ENCODE measurements at places on chromosomes 2 and 18.

DNA sequence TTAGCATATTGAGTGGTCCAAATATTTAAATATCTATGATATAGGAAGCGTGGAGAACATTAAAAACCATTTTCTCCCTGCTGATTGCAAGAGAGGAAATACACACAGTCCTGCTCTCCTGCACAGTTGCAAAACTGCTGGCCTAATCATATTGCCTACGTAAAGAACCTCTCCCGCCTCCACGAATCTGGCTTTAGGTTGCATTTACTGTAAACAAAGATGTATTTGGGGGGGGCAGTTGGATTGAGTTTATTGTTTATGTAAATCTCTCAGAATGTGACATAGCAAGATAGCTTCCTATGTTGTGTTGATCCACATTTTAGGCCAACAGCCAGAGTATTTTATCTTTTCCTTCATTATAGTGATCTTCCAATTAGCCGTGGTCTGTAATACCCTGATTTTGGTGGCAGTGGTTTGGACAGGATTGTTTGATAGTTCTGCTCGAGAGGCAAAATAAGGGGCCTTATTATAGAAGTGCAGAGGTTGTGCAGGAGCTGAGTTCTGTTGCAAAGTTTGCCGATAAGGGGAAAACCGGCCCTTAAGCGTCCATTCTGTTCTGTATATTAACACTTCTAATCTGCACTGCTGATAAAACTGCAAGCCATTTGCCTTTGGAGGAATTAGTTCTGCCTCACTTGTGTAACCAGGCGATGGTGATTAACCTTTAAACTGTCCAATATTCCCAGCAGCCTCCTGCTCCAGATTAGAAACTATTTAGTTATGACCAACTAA, 101.6 kb upstream of the SIX3 start:
- DNase-seq, result no peak

DNA sequence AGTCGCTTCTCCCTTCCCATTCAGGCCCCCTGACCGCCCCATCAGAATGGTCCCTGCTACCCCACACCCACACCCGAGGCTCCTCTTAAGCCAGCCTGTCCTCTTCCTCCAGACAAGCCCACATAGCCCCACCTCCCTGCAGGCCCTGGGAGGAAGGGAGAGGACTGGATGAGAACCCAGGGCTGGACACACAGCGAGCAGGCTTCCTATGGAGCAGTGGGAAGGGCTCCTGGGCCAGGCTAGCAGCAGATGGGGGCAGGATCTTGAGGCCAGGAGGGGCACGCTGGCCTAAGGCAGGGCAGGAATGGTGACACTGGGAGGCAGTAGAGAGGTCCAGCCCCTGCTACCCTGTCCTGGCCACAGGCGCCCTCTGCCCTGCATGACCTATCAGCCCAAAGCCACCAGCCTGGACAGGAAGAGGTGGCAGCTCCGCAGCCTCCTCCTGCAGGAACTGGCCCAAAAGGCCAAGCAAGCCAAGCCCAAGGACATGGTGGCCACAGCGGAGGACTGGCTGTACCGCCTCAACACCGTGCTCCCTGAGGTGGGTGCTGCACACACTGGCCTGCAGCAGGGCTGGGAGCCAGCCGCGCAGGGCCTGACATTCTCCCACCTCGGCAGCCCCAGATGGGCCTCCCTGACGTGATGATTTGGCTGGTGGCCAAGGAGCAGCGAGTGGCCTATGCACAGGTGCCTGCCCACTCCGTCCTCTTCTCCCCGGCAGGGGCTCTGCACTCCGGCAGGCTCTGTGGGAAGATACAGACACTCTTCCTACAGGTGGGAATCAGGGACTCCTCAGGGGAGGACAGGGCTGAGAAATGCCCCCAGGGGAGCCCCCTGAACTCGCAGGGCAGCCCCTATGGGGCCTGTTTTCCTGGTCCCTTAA, 43.3 kb downstream of the FER1L5 start:
- DNase-seq, result peak; percentile 11

DNA sequence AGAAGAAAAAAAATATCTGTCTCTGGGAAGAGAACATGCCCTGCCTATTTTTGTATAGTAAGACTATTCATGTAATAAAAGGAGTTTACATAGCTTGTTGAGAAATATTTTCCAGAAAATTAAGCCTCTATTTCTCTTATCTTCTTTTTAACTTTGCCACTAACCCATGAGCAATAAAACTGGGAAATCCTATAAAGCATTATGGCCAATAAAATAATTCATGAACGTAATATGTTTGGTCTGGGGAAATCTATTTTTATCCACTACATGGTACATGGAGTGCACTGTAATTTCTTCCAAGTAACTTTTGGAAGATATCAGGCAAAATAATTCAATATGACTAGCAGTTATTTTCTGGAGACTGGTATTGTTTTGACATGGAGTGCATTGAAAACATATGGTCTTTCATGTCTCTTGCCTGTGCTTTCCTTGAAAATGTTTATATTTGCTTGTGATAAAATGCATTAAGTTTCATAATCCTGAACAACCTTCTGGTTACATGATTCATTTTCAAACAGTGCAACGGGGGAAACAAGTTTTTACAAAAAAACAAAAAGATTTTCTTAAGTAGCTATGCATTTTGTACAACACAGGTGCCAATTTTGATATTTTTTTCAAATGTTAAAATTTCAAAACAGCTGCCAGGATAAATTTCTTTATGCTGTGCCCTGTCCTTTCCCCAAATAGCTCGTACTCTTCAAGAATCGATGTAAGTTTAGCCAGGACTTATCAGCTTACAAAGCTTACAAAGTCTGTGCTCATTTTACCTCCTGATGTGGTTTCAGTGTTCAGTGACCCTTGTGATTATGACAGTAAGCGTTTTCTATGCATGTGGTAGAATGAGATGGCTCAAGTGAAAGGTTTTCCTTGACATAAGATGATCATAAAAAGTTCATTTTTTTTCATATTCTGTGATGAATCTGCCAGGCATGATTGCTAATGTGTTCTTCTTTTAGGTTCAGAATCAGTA, 194.5 kb downstream of the UBE2E3 start:
- peak; percentile 58 for DNase-seq

DNA sequence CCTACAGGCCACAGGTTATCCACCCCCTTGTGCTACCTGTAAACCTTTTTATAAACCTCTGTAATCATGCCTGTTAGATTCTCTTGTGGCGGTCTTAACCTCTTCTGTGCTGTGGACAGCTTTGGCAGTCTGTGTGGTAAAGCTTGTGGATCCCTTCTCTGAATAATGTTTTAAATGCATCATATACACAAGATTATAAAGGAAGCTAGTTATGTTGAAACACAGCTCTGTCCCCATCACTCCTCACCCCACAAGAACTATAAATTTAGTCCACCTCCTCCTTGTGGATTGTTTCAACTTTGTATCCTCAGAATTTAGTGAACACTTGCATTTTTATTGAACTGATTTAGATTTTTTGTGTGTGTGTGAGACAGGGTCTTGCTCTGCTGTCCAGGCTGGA, 107.7 kb downstream of the ICA1L start:
- no peak for DNase-seq

DNA sequence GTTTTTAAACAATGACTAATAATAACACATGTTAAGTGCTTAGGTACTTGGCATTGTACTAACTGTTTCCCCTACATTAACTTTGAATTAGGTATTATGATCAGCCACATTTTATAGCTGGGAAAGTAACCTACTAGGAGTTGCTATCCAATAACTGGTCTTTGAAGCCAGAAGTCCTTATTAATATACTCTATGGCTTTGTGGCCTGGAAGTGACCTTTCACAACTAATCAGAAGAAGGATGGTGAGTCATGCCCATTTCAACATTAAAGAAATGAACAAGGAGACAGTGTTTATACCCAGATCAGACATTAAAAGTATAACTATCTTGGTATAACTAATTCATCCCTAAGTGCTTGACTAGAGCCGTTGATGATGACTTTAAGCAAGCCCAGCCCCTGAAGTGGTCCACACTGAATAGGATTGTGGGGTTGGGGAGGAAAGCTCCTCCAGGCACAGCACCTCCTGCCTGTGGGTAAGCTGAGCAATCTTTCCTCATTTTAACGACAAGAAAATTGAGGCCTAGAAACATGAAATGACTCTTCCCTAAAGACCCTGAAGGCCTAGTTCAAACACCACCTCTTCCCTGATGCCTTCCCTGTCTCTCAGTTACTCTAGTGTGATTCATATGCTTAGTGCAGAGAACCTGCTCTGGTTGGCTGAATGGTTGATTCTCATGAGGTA, 71.6 kb upstream of the RFX8 start:
- peak; percentile 60 for DNase-seq

DNA sequence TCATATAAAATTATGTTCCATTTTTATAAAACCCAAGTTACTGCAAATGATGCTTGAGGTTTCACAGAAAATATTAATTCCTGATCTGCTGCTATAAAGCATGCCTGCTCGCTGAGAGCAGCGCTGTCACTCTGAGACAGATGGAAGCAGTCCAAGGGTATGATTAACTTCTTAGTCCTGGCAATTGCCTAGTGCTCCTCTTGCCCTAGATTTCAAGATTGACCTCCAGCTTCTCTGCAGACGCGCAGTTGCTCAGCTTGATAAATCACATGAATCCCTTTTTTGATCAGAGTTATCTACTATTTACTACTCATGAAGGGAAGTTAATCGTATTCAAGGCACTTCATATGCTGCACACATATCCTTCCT, 154.6 kb upstream of the REV1 start:
- peak; percentile 36 for DNase-seq

DNA sequence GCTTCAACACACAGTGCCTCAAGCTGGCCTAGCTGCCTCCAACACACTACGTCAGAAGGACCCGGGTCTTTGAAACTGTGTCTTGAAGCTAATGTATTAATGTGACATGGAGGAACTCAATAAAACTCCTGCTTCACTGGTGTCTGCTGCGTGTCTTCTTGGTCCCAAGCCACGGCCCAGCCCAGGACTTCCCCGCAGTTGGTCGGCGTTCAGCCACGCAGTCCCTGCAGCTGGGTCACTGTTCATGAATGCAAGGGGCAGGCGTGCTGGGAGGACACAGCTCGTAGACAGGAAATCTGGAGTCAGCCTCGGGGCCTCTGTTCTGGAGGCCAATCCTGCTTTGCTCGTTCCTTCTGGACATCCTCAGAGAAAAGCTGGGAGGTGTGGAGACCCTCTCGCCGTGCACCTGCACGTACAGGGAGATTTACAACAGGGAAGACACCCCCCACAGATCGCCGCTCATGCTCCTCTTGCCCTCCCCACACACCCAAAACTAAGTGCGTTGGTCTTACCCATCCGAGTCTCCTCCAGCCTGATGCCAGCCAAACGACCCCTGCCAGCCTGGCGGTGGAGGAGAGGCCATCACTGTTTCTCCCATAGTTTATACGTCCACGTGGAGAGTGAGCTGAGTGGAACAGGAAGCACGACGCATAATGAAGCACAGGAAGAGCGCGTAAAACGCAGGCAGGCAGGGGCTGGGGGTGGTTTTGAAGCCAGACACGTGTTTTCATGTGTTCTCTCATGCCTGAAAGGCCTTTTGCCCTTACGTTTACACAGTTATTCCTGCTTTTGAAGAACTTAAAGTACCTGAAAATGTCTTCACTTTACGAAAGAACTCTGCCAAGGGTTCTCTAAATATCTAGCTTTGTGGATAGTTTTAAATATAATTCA, 39.7 kb downstream of the ADI1 start:
- DNase-seq, result no peak

- no peak for DNase-seq
These were observed 94.0 kb upstream of the ITGA6 start for GRCh38 chr2:172333235-172333977.

DNA sequence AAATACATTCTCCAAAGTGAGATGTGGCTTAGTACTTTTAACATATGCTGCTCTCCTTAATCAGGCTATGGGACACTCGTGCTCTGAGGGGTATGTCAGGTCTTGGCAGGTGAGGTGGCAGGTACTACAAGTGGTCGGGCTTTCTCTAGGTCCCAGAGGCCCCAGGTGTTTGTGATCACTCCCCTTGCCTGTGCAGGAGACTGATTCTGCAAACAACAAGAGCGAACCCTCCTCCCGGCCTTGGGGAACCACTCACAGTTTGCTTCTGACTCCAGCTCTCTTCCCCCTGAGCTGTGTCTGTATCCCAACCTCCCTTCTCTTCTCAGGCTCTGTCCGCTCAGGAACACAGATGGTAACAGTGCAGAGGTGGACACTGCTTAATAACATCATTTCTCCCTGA, 48.1 kb downstream of the ATOH8 start:
- DNase-seq, result no peak

DNA sequence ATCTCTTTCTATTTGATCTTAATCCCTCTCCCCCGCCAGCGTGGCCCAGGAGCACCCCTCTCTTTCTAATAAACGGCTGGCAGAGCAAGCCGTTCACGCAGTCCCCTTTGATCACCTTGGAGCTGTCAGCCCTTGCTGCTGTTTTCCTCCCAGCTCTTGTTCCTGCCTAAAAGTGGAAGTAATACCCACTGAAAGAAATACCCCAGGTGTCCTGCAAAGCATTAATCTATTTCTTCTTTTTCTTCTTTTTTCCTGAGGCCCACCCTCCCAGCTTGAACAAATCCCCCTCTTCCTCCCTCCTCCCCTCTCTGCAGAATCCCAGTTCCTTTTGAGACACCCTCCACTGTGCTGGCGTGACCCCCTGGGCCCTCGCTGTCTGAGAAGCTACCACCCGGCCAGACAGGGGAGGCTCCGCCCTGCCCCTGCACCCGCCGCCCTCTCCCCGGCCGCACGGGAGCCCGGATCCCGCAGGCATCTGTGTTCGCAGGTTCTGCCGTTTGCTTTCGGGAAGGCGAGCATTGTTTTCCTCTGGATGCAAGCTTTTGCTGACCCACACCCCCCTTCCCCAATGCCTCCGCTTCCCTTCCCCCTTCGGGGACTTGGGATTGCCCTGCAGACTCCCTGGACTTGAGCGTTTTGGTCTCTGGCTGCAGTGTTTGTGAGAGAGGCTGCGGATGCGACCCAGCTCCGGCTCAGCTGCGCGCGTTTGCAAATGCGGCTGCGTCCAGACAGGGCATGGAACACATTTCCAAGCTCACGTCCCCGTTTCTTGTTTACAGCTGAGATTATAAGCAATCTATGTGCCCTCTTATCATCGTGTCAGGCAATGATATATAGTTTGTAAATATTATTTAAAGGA, 631.5 kb downstream of the NYAP2 start:
- DNase-seq, result peak; percentile 66

DNA sequence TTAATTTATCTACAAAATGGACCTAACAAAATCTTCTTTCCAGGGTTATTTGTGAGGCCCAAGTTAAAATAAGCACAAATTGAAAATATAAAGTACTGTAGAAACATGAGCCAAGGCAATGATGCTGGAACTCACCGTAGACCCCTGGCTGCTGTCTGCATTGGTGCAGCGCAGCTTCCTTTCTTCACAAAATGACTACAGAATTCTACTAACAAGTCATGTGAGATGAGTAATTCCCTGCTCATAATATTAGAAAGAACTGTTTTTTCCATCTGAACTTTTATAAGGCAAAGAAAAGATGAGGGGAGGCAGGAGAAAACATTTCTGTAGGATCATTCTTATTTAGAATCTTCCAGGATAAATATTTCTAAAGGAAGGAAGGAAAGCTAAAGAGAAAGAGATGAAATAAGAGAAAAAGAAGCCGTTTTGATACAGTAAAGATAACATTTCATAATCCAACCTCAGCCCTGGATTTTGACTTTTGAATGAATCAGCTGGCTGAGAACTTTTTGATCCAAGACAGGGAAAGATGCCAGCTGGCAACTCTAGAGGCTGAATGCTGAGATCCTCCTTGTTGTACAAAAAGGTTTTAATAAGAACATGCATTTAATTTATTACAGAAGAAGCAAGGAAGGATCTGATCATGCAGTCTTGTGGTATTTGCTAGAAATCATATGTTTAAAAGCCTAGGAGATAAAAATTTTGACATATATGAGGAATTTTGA, 183.9 kb upstream of the KLHL14 start:
- DNase-seq, result peak; percentile 86
